DMS 273 treated with DMSO at 0.1 percent for 48 hours (cell line): ENCODE measurements at places on chromosomes 11 and 22.

- DNase-seq, result no peak
These were observed 314.7 kb upstream of the SORL1-AS1 start for GRCh38 chr11:121767433-121767832.

DNA sequence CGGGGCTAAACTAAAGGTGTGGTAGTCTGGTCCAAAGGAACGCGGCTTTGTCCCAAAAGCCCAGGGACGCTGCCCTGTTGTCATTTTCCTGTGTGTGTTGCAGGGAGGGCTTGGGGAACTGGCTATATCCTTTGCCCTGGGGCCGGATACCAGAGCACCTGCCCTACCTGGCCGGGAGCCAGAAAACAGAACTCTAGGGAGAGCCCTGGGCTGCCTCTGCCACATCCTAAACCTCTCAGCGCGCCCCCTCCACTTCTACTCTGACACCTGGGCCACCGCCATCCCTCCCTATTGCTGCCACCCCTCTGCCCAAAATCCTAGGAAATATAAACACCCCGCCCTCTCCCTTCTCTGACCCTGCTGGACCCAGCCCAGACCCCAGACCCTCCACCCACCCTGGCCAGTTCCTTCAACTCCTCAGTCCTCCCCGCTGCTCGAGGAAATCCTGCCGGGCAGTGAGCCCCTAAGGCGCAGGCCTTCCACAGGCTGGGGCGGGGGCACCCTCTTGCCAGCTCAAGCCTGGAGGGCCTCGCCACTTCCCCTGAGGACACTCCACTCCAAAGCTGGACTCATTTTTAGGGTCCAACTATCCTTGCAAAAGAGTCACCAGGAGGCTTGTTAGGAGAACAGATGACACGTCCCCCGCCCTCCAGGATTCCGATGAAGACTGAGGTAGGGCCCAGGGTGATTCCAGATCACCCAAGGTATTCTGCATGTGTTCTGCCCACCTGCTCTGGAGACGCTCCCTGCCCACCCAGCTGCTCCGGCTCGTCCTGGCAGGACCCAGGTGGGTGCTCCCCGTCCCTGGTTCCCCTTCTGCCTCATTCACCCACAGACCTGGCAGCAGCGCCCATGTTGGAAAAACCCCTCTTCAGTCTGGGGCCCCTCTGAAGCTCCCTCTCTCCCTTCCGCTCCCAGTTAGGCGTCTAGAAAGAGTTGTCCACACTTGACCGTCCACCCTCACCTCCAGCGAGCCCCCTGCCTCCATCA lies 12.2 kb downstream of the KCTD17 start:
- no peak for DNase-seq

DNA sequence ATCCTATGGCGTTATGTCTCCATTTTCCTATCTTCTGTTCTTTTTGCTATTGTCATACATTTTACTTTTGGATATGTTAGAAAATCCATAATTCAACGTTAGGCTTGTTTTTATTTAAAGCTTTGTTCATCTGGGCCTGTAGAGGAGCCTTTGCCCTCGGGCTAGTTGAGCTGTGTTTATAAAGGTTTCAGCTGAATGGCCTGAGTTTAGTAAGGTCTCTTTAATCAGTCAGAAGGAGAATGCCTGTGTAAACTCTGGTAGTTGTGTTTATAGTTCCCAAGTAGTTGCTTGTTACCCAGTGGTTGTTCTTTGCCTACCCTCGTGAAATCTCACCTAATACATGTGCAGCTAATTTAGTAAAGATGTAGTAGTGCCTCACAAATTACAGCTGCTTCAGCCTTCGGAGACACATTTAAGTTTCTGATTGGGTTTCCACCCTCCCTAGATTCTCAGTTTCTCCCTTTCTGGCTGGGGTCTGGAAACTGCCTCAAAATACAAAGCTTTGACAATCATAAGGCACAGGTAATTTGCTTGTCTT lies 33.1 kb downstream of the MTMR3 start:
- no peak for DNase-seq

GRCh38 chr22:27198518-27199035 lies 541.2 kb downstream of the MIAT start:
- DNase-seq, result no peak

- no peak for DNase-seq
These were observed 116.6 kb upstream of the NARS2 start for GRCh38 chr11:78691215-78691614.

- DNase-seq, result no peak
These were observed 836.4 kb downstream of the TBC1D22A start for GRCh38 chr22:47598864-47599263.

DNA sequence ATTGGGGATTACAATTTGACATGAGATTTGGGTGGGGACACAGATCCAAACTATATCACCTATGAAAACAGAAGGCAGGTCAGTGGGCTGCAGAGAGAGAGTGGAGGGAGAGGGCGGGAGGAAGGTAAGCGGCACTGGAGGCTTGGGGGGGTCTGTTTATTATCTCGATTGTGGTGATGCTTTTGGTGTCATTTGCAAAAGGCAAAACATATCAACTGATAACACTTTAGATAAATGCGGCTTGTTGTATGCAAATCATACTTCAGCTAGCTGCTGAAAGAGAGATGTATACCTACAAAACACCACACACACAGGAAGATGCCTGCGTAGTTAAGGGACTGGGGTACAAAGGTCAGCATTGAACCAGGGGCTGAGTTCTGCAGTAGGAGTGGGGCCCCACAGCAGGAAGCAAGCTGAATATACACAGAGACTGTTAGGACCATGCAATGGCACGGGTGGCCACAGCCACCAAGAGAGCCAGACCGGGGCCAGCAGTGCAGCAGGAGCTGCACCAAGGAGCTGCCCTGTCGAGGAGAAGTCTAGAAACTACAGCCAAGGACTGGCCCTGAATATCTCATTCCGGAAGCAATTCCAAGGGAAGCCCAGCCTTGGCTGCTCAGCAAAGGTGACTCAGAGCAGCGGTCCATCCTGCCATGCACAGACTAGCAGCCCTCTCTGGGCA lies 23.8 kb upstream of the TOLLIP start:
- DNase-seq, result no peak

DNA sequence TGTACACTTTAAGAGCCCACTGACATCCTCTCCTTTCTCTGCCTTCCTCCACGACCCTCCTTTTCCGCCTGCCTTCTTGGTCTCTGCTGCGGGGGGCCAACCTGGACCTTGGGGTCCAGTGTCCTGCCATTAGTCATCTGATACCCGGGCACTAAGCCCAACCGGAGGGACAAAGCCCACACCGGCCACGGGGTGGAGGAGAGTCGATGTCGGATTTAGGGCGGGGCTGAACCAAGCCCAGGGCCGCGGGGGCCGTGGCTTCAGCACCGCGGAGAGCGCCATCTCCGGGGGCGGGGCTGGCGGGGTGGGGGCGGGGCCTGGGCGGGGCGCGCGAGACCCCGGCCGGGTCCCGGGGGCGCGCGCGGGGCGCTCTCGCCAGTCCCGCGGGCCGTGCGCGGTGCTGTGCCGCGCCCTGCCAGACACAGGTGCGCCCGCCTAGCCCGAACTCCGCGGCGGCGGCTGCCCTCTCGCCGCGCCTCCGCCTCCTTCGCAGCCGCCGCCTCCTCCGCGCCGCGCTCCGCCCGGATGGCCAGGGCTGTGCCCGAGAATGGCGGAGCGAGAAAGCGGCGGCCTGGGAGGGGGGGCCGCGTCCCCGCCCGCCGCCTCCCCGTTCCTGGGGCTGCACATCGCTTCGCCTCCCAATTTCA lies at the start of gene MAPK8IP1:
TSS of gene MAPK8IP1 (plus strand) at position 378 of the 647 bp plus-strand sequence. CDS start at position 548, 170 bp downstream.
- no peak for DNase-seq

DNA sequence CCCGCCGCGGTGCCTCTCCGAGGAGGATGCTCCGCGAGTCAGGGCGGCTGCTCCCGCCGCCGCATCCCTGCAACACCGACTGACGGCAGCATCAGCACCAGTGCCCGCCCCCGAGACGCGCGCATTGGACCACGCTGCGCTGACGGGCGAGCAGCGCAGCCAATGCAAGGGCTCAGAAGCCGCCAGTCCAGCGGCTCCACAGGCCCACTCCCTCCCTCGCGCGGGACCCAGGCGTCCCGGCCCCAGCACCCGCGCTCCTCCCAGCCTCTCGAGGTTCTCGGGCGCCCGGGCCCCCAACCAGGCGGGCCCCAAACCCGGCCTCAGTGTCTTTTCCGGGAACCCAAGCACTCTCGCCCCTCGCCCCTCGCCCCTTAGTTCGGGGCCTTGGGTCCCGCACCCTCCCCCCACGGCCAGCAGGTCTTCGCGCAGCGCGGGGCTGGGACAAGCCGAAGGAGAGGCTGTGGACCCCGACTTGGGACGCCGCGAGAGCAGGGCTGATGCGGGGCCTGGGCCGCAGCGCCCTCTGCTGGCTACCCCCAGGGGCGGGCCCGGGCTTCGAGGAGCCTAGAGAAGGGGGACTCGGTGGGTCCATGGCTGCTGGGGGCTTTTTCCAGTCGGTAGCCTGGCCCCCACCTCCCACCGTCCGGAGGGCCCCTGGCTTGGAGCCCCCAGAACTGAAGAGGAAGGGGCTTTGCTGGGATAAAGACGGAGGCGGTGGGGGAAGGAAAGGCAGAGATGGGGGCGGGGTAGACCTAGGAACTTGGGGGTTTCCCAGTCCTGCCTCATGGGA lies at the start of gene NRXN2:
TSS of gene NRXN2 (minus strand) at position 81 of the 790 bp plus-strand sequence. CDS start 9,498 bp downstream, outside the sequence.
- DNase-seq, result peak; percentile 47

DNA sequence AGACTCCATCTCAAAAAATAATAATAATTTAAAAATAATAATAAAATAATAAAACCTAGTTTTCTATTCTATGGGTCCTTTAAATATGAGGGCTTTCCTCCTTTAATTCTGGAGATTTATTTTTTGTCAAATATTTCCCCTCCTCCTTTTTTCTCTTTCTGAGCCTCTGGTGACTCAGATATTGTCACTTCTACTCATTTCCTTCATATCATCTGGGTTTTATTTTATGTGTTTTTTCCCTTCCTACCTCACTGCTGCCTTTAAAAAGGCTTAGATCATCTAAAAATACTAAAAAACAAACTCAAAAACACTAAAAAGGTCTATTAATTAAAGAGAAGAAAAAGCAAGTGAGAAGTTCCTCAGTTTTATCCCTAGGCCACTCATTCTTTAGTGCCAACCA lies 138.9 kb downstream of the SPON1 start:
- no peak for DNase-seq
